ENCODE measurements at places on chromosomes 16 and 17.

- DNase-seq = no peak
These were observed 22.9 kb downstream of the SOCS1 start for GRCh38 chr16:11232852-11233726.

DNA sequence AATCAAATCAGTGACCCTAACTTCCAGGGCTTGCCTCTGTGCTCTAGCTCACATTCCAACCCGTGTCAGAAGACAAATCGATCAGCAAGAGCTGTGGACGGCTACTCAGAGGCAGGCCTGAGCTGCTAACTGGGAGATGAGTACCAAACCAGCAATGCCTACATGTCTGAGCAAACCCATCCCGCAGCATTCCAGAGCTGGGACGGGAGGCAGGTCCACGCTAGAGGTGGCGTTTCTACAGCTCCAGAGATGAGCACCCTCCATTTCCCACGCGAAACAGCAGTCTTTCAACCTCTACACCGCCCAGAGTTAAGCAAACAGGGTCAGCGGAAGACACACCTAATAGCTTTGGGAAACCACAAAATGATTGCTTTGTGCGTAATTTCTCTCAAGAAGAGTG is 6.5 kb downstream of the NXN start:
- peak; percentile 82 for DNase-seq

DNA sequence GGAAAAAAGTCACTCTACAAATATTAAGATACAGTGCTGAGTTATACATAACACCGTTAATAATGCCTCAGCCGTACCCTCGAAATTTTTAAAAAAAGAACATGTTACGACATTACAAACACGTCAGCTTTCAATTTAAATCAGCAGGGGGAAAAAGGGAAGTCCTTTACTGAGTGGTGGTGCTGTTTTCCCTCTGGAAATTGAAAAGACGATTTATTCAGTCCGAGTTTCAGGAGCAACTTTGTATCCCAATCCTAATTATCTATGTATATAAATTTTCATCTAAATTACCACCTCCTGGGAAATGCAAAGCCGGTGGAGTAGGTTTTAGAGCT is 1.3 kb downstream of the NETO2 start:
- peak; percentile 18 for DNase-seq

GRCh38 chr17:81514489-81514738 is 1.8 kb upstream of the ACTG1 start:
- DNase-seq = no peak

DNA sequence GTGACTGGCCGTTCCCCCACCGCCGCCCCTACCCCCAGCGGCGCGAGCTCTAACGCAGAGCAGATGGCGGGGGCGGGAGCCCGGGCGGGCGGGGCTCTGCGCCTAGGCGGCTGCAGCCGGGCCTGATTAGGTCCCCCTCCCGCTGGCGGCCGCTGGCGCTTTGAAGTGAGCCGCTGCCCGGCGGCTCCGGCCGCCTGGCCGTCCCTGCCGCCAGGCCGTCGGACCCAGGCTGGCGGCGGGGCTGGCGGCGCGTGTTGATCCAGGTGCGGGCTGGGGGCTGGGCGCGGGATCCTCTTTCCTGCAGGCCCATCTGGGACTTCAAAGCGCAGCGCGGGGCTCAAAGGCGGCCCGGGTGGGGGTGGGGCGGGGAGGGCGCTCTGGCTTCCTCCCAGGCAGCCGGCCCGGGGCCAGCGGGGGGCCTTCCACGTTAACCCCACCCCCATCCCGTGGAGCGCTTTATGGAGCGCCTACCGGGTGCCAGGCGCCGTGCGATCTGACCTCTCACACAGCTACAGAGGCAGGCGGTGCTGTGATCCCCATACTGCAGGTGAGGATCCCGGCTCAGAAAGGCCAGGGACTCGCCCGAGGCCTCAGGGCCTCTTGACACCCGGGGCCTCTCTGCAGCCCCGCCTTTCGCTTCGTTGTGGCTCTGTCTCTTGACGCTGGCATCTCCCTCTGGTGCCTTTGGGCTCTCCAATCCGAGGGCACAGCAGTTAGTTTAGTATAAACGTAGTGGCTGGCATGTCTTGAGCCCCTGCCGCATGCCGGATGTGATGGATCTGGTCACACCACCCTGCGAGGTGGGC is 80.0 kb upstream of the NKD1 start:
- DNase-seq = no peak

DNA sequence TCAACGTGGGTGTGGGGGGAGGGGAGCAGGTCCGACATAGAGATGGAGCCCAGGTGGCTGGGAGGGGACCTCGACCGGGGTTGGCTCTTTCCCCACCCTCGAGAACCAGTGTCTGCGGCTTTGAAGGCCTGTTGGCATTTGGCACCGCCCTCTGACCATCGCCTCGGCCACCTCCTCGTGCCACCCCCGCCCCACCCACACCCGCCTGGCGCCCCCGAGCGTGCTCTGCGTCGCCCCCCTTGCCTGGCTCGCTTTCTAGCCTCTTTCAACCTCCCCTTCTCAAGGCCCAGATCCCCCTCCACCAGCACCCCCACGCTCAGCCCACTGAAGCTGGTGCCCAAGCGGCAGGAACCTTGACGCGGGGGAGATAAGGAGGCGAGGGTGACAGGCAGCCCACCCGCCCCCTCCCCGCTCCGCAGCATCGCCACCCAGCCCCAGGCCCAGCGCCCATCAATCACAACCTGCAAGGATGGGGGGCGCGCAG is 619 bp downstream of the CACNB1 start:
- DNase-seq = peak; percentile 35

DNA sequence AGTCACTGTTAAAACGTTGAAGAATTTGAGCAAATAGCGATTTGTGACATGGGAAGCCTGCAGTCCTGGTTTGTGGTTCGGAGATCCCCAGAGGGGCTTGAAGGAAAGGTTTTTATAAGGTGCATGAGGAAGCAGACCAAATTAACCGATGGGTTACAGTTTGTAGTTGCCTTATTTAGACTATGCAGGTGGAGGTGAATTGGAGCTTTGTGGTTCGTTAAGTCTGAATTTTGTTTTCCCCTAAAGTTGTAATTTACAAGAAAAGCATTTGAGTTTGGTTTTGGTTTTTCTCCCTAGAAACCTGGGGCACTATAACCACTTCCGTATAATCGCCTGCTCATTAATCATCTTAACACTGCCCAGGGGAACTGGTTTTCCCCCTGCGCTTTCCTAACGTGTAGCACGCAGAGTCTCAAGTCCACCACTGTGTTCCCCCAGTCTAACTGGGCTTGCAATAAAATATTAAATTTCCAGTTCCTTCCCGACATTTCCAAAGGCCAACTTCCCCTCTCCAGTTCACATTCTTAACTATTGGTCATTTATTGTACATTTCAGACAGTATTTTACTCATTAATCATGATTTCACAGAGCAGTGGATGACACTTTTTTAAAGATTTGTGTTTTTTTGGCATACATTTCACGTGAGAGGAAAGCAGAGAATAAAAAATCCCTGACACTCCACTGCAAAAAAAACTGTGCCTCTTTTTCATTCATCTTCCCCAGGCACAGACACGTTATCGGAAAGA is 932 bp downstream of the ZNF267 start:
- DNase-seq = peak; percentile 50

DNA sequence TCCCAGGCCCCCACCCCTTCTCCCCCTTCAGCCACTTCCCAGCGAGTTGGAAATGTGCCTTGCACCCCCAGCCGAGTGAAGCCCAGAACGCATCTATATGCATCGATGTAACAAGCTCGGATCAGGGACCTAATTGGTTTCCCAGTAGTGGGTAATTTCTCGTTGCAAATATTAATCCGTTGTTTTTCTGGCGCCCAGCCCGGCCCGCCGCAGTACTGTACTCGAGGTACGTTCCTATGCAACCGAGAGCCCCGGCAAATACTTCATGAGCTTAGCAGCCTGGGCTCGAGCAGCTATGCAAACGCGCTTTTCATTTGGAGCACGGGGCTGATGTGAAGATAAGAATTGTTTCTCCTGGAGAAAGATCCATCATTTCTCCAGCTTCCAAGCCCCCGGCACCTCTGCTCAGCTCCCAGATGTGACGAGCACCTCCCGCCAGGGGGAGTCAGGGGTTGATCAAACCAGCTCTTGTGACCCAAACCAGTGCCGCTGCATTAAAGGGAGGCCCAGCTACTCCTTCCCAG is 229.8 kb downstream of the KATNIP start:
- DNase-seq = no peak

GRCh38 chr16:30585022-30585399 is 486 bp downstream of the ZNF785 start:
- peak; percentile 4 for DNase-seq

GRCh38 chr17:63828936-63829335 is 1.5 kb upstream of the FTSJ3 start:
- no peak for DNase-seq

GRCh38 chr16:54957403-54958166 is 26.9 kb downstream of the IRX5 start:
- peak; percentile 38 for DNase-seq

GRCh38 chr17:35373984-35374765 is 754 bp upstream of the SLFN11 start:
- peak; percentile 34 for DNase-seq

- DNase-seq = no peak
These were observed 17.0 kb downstream of the CHD9 start for GRCh38 chr16:53071748-53072301.

- no peak for DNase-seq
These were observed 562.8 kb upstream of the GOT2 start for GRCh38 chr16:59296888-59297287.

- no peak for DNase-seq
These were observed 14.8 kb downstream of the HDAC5 start for GRCh38 chr17:44108440-44109311.

DNA sequence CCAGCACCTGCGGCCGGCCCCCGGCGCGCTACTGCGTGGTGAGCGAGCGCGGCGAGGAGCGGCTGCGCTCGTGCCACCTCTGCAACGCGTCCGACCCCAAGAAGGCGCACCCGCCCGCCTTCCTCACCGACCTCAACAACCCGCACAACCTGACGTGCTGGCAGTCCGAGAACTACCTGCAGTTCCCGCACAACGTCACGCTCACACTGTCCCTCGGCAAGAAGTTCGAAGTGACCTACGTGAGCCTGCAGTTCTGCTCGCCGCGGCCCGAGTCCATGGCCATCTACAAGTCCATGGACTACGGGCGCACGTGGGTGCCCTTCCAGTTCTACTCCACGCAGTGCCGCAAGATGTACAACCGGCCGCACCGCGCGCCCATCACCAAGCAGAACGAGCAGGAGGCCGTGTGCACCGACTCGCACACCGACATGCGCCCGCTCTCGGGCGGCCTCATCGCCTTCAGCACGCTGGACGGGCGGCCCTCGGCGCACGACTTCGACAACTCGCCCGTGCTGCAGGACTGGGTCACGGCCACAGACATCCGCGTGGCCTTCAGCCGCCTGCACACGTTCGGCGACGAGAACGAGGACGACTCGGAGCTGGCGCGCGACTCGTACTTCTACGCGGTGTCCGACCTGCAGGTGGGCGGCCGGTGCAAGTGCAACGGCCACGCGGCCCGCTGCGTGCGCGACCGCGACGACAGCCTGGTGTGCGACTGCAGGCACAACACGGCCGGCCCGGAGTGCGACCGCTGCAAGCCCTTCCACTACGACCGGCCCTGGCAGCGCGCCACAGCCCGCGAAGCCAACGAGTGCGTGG is 1.5 kb downstream of the NTN1 start:
- no peak for DNase-seq

DNA sequence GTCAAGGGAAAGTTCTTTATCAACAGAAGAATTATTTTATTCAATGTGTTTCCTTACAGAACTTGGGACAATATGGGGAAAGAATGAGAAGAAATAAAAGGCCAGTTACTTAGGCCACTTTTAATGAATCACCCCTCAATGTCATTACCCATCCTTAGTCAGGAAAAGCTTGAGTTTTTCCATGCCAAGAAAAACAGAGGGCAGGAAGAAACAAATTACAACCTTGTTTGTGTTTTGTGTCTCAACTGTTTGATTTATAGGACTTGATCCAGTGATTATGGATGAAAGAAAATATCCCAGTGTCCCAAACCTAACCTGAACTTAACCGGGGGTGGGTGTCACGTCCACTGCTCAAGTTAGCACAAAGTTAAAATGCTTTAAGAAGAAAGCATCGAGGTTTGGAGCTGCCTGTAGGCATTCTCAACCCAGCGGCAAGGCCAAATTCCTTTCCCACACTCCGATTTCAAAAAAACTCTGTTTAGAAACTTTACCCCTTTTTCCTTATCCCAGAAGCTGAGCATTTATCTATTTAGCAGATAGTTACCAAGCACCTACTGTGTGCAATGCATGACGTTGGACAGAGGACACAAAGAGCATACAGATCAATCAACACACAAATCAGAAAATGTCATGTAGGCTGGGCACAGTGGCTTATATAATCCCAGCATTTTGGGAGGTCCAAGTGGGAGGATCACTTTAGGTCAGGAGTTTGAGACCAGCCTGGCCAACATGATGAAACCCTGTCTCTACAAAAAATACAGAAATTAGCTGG is 14.0 kb upstream of the CYB5B start:
- DNase-seq = peak; percentile 78

DNA sequence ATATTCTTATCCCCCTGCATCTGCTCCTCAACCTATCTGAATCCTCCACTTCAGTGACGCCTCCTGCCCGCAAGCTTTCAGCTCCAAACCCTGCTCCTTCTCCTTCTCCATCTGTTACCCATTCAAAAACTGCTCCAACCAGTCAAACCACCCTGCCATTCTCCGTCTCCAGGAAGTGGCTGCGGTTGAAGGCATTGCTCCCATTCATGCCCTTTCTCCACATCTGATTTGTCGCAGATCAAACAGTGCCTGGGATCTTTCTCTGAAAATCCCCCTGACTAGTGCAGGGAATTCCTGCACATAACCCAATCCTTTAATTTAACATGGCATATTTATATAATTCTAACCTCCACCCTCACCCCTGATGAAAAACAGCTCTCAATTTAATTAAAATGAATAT is 56.3 kb downstream of the SLFN5 start:
- peak; percentile 81 for DNase-seq

All from PC-3 (cell line).